ENCODE measurements at places on chromosomes 5 and 9.

GRCh38 chr5:99724732-99725290, 796.0 kb upstream of the CHD1 start:
- DNase-seq, result no peak

DNA sequence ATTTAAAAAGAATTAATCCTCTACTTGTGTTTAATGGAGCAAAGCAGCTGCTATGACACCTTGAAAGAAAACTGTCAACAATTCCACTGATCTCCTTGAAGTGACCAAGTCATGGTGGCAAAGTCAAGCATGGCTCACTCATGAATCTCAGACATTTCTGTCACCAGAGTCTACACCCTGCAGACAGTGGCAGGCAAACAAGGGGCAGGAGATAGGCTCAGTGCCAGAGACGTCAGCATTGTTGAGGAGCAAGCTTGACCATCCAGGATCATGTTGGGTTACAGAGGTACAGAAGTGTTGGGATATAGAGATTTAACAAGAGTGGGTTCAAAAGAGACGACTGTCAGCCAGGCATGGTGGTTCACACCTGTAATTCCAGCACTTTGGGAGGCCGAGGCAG, 16.1 kb upstream of the VPS13A start:
- no peak for DNase-seq

DNA sequence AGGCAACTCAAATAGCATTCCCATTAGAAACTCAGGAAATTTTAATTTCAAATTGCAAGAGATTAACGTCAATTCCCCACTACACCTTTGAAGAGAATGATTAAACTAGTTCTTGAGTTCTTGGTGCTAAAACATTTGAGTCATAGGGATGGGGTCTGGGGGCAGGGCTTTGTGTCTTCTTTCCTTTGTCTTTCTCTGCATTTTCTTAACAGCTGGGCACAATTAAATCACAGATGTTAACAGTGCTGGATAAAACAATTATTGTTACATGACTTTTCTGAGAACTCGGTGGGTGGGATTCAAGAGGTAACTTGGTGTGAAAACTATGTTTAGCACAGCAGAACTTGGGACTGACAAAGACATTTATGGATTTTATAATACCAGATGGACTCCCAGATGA, 351.9 kb upstream of the TNC start:
- no peak for DNase-seq

GRCh38 chr5:139974661-139975060, 68.4 kb downstream of the NRG2 start:
- peak; percentile 44 for DNase-seq

DNA sequence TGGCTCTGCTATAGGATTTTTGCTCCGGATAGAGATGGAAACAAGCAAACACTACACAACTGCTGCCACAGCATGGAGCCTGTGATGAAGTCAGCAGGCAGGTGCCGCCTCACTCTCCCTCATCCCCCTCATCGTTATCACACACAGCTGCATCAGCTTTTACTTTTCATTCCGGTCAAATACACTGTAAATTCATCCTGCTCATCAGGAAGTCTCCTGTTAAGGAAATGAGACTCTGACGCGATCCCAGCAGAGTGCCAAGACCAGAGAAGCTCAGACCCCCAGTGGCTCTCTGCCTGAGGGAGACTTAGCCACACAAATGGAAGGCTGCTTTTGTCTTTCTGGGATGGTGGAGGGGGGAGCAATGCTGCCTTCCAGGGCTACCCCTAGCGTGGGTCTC, 270.2 kb downstream of the ELAVL2 start:
- DNase-seq, result no peak

- DNase-seq, result peak; percentile 88
Observed at GRCh38 chr5:72848474-72849428, 32.3 kb downstream of the TNPO1 start.

GRCh38 chr9:95854386-95855020, 21.0 kb upstream of the ERCC6L2 start:
- no peak for DNase-seq

DNA sequence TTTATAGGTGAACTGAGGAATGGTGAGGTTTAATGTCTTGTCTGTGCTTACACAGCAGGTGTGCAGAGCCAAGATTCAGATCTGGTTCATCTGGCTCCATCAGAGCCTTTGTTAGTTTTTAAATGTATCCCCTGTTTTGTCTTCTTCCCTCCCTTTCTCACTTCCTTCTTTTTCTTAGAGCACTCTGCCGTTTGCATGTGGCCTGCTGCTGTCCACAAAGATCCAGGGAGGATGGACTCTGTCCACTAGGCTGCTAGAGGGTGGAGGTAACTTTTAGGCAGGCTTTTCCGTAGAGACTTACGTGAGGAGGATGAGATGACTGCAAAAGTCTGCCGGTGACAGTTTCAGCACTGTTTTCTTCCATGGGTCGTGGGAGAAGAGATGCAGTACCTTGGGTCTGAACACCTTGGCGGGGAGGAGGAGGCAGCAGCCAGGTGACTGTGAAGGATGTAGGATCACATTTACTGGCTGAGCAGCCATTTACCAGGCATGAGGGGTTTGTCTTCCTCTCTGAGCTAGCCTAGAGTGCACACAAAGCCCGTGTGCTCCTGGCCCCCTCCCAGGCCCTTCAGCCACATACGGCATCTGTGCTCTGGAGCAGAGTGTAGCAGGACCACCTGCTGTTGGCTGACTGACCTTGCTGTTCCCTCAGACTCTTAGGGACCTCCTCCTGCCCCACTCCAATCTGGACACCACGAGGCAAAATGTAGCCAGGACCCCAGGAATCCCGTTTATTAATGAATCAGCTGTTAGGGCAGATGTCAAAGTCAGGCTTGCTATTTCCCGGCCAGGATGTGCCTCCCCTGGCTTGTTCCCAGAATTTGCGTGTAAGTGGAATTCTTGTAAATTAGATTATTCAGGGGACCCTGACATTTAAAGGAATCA, 1.8 kb downstream of the NTMT1 start:
- DNase-seq, result no peak

DNA sequence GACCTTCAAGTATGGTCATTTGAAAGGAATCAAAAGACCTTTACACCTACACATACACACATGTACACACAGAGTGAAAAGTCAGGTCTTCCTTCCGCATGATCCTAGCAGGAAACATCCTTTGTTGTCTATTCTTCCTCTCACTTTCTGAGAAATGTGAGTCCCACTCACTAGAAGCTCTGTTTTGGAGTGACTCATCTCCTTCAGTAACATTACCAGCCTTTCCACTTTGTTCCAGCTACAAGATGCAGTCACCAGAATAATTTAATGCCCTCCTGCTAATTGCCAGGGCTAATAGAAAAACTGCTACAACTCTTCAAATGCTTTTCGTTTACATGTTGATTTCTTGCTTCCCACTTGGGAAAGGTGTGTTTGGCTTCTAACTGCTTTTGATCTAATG, 417.3 kb downstream of the RASEF start:
- no peak for DNase-seq

DNA sequence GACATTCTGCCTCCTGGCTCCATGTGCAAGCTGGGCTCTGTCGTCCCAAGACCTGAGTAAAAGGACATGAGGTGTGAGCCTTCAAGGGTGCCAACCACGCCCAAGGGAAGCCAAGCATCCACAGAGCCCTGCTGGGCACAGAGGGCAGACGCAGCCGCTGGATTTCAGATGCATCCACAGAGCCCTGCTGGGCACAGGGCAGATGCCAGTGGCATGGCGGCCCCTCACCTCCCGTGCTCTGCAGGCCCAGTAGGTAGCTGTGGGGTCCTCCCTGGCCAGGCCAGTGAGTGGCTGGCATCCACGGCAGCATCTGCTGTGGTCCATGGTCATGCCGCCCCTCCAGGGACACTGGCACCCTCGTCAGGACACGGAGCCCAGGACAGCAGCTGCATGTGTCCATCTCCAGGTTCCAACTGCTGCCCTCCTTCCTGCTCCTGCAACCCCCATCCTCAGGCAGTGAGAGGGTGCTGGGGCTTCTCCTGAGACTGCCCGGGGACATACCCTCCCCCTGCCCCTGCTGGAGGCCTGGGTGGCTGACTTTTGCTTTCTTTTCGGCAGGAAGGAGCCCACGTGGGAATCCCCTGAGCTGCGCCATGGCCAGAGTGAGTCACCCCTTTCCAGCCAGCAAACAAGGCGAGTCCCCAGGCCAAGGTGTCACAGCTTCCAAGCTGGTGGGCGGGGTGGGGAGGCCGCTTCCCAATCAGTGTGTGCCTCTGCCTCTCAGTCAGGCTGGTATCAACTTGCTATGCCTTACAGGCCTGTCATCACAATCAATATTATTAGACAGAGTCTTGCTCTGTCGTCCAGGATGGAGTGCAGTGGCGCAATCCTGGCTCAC, 4.0 kb upstream of the TRAF2 start:
- DNase-seq, result peak; percentile 90

- no peak for DNase-seq
Observed at GRCh38 chr9:72443855-72444254, 77.6 kb upstream of the TMC1 start.

GRCh38 chr5:136382071-136382470, 16.7 kb upstream of the TRPC7 start:
- no peak for DNase-seq

- no peak for DNase-seq
Observed at GRCh38 chr5:135042595-135042994, 8.6 kb upstream of the PITX1 start.

DNA sequence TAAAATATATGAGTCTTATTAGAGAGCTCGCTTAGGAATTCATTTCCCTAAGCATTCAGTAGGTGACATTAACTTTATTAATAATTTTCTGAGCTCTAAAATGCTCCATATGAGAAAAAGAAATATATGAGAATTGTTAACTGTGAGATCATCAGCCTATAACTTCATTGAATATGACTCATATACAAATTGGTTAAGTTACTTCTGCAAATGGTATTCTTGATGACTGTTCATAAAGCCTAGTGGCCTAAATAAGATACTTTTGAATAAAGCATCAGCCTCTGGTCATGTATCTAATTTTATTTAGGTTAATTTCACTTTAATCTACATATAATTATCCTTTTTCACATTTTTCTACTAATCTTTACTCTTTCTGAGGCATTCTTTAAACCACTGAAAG, 710.2 kb upstream of the ACO1 start:
- DNase-seq, result no peak

DNA sequence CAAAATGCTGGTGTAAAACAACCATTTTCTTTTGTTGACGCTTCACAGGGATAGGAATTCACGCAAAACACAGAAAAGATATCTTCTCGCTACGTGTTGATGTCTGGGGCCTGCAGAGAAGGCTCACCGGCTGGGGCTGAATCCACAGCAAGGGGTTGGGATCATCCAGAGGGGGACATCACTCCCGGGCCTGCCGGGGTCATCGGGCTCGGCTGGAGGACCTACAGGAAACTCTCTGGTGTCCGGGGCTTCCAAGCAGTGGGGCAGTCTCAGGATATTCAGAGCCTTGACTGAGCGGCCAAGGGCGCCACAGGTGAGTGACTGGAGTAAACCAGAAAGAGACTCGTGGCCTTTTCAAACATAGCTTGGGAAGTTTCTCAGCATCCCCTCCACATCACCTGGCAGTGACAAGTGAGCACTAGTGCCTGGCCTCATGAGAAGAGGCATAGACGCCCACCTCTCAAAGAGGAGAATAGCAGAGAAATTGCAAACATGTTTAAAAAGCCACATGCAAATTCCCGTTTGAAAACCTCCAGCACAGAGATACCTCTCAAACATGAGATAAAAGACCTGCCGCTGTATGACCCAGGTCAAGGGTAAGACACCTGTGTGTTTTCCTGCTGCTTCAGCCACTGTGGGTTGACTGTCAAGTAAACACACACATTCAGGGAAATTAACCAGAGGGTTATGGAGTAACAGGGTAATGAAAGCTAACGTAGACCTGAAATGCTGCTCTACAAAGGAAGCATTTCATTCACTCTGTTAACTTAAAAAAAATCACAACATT, 50.8 kb upstream of the SIMC1 start:
- DNase-seq, result no peak

- DNase-seq, result no peak
Observed at GRCh38 chr5:87877023-87877422, 391.6 kb downstream of the TMEM161B start.

- no peak for DNase-seq
Observed at GRCh38 chr5:170135796-170136490, 30.2 kb downstream of the FOXI1 start.

GRCh38 chr9:105296877-105297287, 52.4 kb downstream of the SLC44A1 start:
- DNase-seq, result no peak

DNA sequence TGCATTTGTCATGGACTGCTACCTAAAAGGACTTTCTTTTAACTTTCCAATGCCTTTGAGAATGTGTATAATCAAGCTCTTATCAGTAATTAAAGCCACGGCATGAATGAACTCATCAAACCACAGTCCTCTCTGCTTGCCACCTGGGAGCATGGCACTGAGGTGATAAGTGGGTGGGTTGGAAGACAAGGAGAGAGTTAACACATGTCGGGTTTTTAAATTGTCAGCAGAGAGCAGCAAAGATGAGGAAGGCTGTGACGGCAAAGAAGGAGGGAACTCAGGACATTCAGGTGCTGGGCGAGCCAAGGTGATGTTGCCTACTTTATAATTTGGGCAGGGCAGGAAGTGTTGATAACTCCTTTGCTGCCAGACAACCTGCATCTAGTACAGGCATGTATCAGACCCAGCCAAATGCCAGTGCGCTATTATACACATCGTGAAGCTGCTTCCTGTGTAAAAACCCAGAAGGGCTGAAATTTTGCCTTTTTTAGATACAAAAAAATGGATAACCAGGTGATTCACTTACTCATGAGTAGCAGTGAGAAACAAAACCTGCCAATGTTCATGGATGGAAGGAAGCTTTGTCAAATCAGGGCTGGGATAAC, 269.1 kb downstream of the KIF4B start:
- no peak for DNase-seq
